NCI-H2171 treated with DMSO at 0.1 percent for 48 hours (cell line): ENCODE measurements at places on chromosomes 1 and 21.

GRCh38 chr1:204959374-204959773 is 83.6 kb upstream of the CNTN2 start:
- no peak for DNase-seq

- peak; percentile 85 for DNase-seq
Observed at GRCh38 chr1:230423951-230424350, 2.2 kb downstream of the PGBD5 start.

GRCh38 chr1:3469104-3469848 is 14.8 kb downstream of the ARHGEF16 start:
- DNase-seq, result no peak

DNA sequence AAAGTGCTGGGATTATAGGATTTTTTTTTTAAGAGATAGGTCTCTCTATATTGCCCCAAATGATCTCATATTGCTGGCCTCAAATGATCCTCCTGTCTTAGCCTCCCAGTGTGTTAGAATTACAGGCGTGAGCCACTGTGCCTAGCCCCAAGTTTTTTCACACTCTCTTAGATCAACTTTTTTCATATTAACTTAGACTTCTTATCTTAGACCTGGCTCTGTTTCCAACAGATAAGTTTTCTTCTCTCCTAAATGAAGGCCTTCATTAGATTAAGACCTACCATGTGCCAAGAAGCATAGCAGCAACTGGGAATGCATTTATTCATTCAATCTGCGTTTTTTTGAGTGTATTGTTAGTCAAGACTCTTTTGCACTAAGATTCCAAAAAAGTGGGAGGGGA is 20.2 kb upstream of the HTR1D start:
- DNase-seq, result no peak

DNA sequence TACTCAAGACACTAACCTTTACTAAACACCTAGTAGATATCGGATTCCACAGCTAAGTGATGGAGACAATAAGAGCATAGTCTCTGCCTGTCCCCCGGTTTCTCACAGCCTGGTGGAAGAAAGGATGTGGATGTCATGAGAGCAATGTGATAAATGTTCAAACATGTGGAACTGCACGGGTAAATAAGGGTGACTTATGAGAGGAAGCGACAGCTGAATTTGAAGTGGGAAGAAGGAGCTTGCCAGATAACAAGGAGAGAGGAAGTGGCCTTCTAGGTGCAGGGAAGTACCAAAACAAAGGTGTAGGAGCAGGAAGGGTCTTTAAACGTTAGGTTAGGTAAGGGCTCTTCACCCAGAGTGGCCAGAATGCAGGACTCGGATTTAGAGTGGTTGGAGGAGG is 178.6 kb upstream of the NRIP1 start:
- DNase-seq, result no peak
